A549 treated with DMSO at 1 μM for 4 hours (cell line): ENCODE measurements at places on chromosomes 2 and 18. TPM values are rescaled to one million over a fixed set of nuclear protein-coding genes. Genes with fewer than 3 reads are reported as not detected.

Gene KCNIP3
- total RNA-seq = 0.89 to 2.1 TPM (median 1.6 TPM) in 5 replicates

Gene CD226
- 0.02 to 0.17 TPM (median 0.07 TPM) in 5 replicates for total RNA-seq

Gene RESP18
- not detected in 5 replicates for total RNA-seq

Gene IWS1
- total RNA-seq = 36.9 to 44.1 TPM (median 40.7 TPM) in 5 replicates

Gene SP140L
- 3.5 to 4.6 TPM (median 4.1 TPM) in 5 replicates for total RNA-seq

Gene TMEM150A
- 9.3 to 13.0 TPM (median 12.3 TPM) in 5 replicates for total RNA-seq

Gene ST8SIA3
- not detected in 5 replicates for total RNA-seq

Gene ALPP
- total RNA-seq = 0.20 to 0.50 TPM (median 0.30 TPM) in 5 replicates

Gene NAB1
- 28.7 to 45.4 TPM (median 40.1 TPM) in 5 replicates for total RNA-seq

Gene IL18R1
- 0.47 to 1.4 TPM (median 0.95 TPM) in 5 replicates for total RNA-seq

Gene HRH4
- not detected in 5 replicates for total RNA-seq

Gene FEV
- not detected in 5 replicates for total RNA-seq

Gene ALMS1
- total RNA-seq = 9.1 to 12.2 TPM (median 10.8 TPM) in 5 replicates

Gene COPS7B
- 33.8 to 43.8 TPM (median 41.8 TPM) in 5 replicates for total RNA-seq

Gene NXPH2
- total RNA-seq = not detected in 5 replicates

Gene CNDP2
- 74.0 to 94.3 TPM (median 84.1 TPM) in 5 replicates for total RNA-seq

Gene ALK
- total RNA-seq = 0.04 TPM in 1 of 5 replicates, not detected in the others

Gene SOWAHC
- total RNA-seq = 18.9 to 23.7 TPM (median 21.1 TPM) in 5 replicates

Gene LIMS3
- not detected in 5 replicates for total RNA-seq

Gene ACVR1C
- 0.01 to 0.07 TPM in 2 of 5 replicates, not detected in the others for total RNA-seq

Gene RNU2-63P
- not detected in 5 replicates for total RNA-seq

Gene APOB
- total RNA-seq = not detected in 5 replicates

Gene TEX44
- not detected in 5 replicates for total RNA-seq

Gene CAPG
- 87.2 to 106 TPM (median 91.7 TPM) in 5 replicates for total RNA-seq

Gene ZNF385B
- 0.20 TPM in 1 of 5 replicates, not detected in the others for total RNA-seq

Gene ITGA6
- total RNA-seq = 38.3 to 53.8 TPM (median 48.3 TPM) in 5 replicates

Gene CNGA3
- total RNA-seq = 0.03 TPM in 1 of 5 replicates, not detected in the others

Gene TTR
- total RNA-seq = 0.16 to 0.41 TPM in 2 of 5 replicates, not detected in the others

Gene COL5A2
- total RNA-seq = 56.0 to 97.1 TPM (median 87.3 TPM) in 5 replicates

Gene RPIA
- total RNA-seq = 28.1 to 32.1 TPM (median 30.4 TPM) in 5 replicates

Gene ERBB4
- total RNA-seq = not detected in 5 replicates

Gene UGT1A3
- total RNA-seq = 0.06 to 0.16 TPM (median 0.13 TPM) in 4 of 5 replicates, not detected in the other

Gene PUM2
- total RNA-seq = 41.0 to 58.5 TPM (median 51.5 TPM) in 5 replicates

Gene IRS1
- 15.7 to 22.0 TPM (median 17.6 TPM) in 5 replicates for total RNA-seq

Gene SKA1
- total RNA-seq = 12.2 to 15.2 TPM (median 15.0 TPM) in 5 replicates

Gene MDH1B
- total RNA-seq = 1.6 to 2.2 TPM (median 1.8 TPM) in 5 replicates

Gene C2orf80
- not detected in 5 replicates for total RNA-seq

Gene ERICH2
- not detected in 5 replicates for total RNA-seq

Gene LIPG
- 0.10 to 0.44 TPM (median 0.23 TPM) in 5 replicates for total RNA-seq

Gene ONECUT2
- total RNA-seq = 0.31 to 0.63 TPM (median 0.57 TPM) in 5 replicates

Gene RAB31
- 25.5 to 35.5 TPM (median 32.2 TPM) in 5 replicates for total RNA-seq

Gene CDH19
- total RNA-seq = 0.96 to 2.1 TPM (median 1.7 TPM) in 5 replicates

Gene MC4R
- total RNA-seq = 0.08 TPM in 1 of 5 replicates, not detected in the others

Gene CASP10
- total RNA-seq = 1.8 to 2.7 TPM (median 2.5 TPM) in 5 replicates

Gene FSIP2
- total RNA-seq = not detected in 5 replicates

Gene KLHL41
- 0.14 to 0.20 TPM (median 0.17 TPM) in 5 replicates for total RNA-seq
